Activated T-helper 1 cell treated with Interleukin-2 at 50 U/mL for 16 hours (primary cell): ENCODE measurements at places on chromosomes 11 and 22.

DNA sequence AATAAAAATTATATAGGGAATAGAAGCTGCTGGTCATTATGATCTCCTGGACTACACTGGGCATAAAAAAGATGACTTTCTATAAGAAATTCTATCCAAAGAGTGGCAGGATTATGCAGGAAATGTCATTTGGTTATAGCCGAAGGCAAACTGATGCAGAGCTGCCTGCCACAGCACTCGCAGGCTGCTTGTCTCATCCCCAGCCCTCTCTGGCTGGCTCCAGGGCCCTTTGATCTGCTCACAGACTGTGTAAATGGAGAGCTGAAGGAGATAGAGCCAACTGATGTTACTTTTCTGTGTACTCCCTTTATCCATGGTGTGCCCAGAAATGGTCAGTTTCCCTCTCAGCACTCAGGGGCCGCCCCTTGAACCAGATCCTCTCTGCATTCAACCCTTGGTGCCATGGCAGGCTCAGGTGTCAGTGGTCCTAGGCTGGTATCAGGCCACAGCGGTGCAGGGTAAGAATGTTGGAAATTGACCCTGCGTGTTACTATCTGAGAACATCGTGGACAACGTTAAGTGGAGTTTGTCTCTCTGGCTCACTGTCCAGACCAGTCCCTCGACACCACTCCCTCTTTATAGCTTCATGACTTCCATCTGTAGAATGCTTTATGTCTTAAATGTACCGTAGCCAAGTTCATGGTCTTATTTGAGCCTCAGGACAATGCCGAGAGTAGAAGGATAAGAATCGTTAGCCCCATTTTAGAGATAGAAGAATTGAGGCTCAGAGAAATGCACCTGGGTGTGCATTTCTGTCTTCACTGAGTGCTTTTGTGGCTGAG, 27.8 kb downstream of the TEAD1 start:
- DNase-seq, result no peak

- no peak for DNase-seq
Measured at GRCh38 chr11:76123248-76123647, 83.1 kb downstream of the WNT11 start.

DNA sequence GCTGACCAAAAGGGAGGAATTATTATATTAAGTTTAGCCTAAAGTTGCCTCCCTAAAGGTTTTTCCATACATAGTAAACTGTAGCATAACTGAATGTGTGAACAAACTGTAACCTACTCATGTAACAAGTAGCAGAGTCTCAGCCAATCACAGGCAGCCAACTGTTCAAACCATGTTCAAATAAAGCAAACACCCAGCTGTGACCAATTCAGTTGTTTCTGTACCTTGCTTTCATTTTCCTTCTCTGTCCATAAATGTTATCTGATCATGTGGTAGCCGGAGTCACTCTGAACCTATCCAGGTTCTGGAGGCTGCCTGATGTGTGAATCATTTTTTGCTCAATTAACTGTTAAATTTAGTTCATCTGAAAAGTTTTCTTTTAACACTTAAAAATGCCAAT, 373.5 kb downstream of the GUCY1A2 start:
- no peak for DNase-seq

DNA sequence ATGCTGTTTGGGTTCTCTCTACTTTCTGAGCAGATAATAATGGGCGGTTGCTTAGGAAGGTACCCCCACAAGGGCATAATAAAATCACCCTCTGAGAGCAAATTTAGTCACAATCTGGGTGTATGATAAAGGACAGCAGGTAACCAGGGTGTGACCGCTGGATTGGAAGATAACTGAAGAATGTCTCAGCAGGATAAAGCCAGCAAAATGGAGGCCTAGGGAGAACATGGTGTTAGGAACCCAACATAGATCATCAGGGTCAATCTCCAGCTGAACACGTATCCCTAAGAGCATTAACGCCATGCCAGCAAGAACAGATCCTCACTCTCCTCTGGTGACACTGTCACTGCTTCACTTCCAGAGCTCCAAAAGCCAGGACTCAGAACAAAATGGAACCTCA, 64.5 kb upstream of the SCUBE2 start:
- no peak for DNase-seq
